ENCODE measurements at places on chromosomes 6 and 20.
A peak's percentile ranks its signal among the peaks of the same experiment; 100 is the strongest.

DNA sequence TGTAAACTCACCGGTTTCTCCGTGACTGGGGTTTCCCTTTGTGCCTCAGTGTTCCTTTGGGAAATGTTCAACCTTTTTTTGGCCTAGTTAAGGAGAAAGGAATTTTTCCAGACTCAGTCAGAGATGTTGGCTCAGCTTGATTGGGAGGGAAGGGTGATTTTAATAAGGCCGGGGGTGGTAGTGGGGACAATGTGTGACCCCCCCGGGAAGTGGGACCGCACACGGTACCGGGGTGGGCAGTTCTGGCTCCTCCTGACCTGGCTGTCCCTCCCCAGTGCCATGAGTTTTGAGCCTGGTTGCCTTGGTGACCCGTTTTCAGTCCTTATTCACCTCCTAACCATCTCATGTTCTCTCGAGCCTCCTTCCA, 132.7 kb downstream of the SNX5 start:
- DNase-seq: no peak

GRCh38 chr6:82910820-82911219, 154.8 kb downstream of the UBE3D start:
- no peak for DNase-seq

DNA sequence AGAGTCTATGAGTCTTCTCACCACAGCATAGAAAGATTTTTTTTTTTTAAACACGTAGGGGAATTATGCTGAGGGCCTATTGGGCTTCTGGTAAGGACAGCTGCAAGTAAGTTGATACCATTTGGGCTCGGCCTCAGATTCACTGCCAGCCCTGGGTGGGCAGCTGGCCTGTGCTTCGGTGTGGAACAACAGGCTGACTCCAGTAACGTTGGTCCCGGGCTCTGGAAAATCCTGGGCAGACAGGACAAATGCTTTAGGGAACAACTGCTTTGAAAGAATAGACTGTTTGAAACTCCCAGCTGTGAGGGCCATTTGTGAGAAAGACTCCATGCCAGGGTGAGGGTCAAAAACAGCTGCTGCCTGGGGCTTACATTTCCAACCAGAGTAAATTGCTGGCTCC, 366.5 kb downstream of the QKI start:
- no peak for DNase-seq

GRCh38 chr6:35719830-35720733, 16.8 kb upstream of the ARMC12 start:
- no peak for DNase-seq

GRCh38 chr6:127300411-127300810, 33.7 kb downstream of the RNF146 start:
- no peak for DNase-seq

- peak; percentile 55 for DNase-seq
Measured at GRCh38 chr20:4160761-4161305, 145.5 kb upstream of the RNF24 start.

- DNase-seq: no peak
Measured at GRCh38 chr6:74182992-74183391, 487.0 kb downstream of the CD109 start.

DNA sequence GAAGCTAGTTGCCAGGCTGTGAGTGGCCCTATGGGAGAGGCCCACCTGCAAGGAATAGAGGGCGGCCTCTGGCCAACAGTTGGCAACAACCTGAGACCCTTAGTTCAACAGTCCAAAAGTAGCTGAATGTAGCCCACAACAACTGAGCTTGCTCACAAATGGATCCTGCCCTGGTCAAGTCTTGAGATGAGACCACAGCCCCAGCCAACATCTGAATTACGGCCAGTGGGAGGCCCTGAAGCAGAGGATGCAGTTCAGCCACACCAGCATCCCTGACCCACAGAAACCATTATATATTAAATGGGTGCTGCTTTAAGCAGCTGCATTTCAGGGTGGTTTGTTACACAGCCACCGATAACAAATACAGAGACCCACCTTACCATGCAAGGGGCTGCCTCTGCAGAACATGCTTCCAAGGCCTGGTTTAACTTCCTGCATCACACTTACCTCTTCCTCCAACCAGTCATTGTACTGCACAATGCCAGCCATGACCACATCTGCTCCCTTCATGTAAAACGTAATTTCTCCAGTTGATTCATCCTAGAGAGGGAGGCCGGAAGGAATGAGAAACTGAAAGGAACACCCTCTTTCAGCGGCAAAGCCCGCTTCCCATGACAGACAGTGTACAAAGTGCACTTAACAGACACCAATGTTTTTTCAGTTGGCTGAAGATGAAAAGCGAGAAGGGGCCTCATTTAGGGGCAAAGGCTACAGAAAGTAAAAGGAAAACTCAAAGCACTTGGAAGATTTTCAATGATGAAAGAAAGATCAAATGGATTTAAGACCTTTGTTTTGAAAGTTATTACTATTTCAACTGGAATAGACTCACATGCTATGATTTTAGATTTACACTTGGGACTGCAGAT, 86.2 kb upstream of the NFATC2 start:
- DNase-seq: no peak

DNA sequence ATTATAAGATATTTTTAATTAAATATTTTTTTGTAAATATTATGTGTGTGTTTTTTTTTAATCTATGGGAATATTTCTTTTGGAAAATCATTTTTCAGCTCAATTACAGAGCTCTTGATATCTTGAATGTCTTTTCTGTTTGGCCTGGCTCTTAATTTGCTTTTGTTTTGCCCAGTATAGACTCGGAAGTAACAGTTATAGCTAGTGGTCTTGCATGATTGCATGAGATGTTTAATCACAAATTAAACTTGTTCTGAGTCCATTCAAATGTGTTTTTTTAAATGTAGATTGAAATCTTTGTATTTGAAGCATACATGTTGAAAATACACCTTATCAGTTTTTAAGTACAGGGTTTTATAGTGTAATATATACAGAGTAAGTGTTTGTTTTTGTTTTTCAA, 2.6 kb downstream of the ID4 start:
- no peak for DNase-seq

GRCh38 chr6:133973109-133973971, 20.3 kb downstream of the TBPL1 start:
- no peak for DNase-seq

- DNase-seq: no peak
Measured at GRCh38 chr6:45548657-45549515, 171.2 kb upstream of the SUPT3H start.

DNA sequence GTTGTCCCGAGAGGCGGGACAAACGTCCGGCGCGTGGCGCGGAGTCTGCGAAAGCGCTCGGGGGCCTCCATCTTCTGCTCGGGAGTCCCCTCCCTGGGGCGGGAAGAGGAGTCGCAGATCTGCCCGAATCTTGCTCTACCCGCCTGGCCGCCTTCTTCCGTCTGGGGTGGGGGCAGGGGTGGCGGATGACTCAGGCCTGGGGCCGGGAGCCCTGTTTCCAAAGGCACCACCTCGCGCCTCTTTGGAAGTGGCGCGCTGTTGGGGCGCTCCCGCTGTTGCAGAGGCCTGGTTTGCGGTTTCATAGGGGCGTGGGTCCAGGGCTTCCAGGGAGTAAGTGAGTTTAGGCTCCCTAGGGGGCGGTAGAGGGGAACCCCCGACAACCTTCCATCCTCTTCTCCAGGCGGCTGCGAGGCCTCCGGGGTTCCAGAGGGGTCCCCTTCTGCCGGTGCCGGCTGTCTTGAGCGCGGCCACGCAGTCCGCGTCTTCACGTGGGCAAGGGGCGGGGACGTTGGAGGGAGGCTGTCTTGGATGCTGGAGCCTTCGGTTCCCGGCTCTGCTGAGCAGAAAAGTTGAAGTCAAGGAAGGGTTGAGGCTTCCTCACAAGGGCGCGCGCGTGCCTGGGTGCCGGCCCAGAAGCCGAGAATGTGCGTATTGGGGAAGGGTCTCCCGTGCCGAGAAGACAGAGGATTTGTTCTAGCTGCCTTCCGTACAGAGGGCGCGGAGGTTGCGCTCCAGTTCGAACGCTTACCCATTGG, 2.6 kb upstream of the TFAP2C start:
- no peak for DNase-seq

- DNase-seq: no peak
Measured at GRCh38 chr20:5742041-5742440, 8.2 kb upstream of the SHLD1 start.

- no peak for DNase-seq
Measured at GRCh38 chr20:8589956-8590355, 457.9 kb downstream of the PLCB1 start.

DNA sequence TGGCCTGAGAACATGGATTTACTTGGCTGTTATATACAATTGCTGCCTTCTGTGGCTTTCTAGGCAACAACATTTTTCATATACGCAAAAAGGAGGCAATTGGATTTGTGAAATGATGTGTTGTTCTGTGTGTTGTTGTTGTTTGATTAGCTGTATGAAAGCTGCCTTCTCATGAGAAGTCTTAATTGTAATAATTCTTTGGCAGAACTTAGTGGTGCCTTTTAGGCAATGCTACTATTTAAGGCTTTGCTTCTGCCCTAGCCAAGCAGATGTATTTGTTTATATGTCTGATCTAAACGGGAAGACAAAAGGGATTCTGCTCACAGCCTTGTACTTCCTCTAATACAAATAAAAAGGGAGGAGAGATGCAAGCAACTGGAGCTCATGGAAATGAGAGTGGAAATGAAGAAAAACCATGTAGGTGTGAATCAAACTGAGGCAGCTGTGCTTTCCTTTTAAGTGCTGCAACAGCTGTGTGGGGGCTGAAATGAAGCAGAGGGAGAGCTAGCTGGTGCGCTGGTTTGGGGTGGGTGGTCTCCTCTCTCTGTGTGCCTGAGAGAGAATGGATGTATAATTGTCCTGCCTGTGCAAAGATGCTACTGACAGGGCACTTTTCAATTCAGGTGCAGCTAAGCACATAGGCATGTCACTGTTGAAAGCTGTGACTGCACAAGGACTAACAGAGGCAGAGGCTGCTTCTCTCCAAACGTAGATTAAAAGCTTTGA, 386.9 kb upstream of the MAN1A1 start:
- DNase-seq: no peak

DNA sequence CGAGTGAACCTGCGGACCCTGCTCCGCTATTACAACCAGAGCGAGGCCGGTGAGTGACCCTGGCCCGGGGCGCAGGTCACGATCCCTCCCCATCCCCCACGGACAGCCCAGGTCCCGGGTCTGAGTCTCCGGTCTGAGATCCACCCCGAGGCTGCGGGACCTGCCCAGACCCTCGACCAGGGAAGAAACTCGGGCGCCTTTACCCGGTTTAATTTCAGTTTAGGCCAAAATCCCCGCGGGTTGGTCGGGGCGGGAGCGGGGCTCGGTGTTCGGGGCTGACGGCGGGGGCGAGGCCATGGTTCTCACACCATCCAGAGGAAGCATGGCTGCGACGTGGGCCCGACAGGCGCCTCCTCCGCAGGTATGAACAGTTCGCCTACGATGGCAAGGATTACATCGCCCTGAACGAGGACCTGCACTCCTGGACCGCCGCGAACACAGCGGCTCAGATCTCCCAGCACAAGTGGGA, 46.9 kb upstream of the TRIM26 start:
- DNase-seq: peak; percentile 66

GRCh38 chr6:2986722-2987221, 12.9 kb upstream of the NQO2 start:
- DNase-seq: no peak

DNA sequence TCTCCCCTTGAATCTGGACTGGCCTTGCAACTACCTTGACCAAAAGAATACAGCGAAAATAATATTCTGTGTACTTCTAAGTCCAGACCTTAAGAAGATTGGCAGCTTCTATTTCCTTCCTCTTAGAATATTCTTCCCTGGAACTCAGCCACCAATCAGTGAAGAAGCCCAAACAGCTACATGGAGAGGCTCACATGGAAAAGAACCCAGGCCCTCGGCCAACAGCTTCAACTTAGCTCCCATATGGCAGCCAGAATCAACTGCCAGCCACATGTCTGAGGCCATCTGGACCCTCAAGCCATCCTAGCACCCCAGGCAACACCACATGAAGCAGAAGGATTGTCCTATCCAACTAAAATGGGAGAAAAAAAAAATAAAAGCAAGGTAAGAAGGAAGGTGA, 178.8 kb downstream of the IBTK start:
- DNase-seq: no peak

- no peak for DNase-seq
Measured at GRCh38 chr6:157242791-157243190, 80.5 kb downstream of the TMEM242 start.

DNA sequence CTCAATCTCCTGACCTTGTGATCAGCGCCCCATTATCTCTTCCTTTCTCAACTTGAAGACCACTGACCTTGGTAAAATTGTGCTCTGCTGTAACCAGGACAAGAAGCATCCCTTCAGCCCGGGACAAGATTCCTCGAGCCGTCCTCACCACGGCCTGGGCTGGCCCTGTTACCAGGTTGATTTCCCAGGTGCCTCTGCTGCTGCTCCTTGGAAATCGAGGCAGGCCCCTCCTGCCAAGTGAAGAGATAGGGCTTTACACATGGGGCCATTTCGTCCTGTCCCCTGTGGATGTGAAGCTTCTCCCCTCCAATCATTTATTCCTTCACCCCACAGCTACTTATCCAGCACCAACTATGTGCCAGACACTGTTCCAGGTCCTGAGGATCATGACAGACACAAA, 21.5 kb downstream of the RAB44 start:
- DNase-seq: no peak

DNA sequence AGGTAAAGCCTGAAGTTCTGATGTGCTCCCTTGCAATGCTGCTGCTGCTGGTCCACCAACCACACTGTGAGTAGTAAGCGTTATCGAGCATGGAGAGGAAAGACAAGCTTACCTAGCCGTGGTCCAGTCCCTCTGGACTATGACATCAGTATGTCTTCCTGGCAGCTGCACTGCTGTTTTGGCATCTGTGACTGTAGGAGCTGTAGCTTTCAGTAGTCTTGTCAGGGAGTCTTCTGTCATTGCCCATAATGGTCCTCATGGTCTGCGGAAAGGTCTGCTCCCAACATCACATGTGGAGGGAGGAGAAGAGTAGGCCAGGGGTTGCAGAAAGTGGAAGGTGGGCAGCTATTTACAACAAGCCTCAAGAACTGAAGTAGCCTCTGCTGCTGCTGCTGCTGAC, 26.8 kb upstream of the TMEM217 start:
- no peak for DNase-seq

DNA sequence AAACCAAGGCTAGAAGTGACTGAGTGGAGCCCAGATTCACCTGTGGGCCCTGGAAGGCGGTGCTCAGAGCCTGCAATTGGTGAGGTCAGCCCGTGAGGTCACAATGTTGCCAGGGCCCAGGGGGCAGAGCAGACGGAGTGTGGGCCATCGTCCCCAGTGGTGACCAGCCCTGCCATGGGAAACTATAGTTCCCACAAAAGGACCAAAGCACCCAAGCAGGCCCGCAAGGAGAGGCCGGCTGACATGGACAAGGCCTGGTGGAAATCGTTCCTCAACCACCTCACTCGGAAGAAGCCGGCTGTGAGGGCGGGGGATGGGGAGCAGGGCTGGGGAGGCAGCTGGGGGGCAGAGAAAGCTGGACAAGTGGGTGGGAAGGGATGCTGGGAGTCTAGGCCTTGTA, at the start of gene C20orf144:
Gene C20orf144, plus strand, starts transcription at position 156 of the 400 bp plus-strand sequence. Its CDS starts 19 bp downstream, at position 175.
- DNase-seq: no peak

DNA sequence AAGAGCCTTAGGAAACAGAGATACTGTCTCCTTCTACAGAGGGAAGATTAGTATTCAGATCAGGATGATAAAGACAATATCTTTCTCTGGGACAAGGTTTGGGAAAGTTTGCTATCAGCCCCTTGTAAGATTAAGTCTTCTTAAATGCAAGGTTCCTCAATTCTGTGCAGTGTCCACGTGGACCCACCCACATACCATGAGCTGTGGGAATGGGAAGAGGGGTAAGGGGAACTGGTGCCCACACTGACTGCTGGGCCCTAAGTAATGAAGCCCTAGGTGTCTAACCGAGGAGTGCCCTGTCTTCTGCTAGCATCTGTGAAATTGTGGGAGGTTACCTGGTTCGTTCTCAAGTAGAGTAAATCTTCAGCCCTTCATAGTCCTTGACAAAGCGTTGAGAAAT, 5.8 kb upstream of the SSTR4 start:
- no peak for DNase-seq

- DNase-seq: no peak
Measured at GRCh38 chr20:45827030-45827652, at the start of gene TNNC2. Gene TNNC2 (minus strand): TSS chr20:45827312. CDS start chr20:45827248, 64 bp downstream.

Data from activated CD4-positive, alpha-beta T cell treated with anti-CD3 and anti-CD28 coated beads for 4 hours (primary cell).